Fibroblast of skin of right quadriceps (primary cell): ENCODE measurements at places on chromosomes 3 and 15.

- DNase-seq = peak; percentile 1
Observed at GRCh38 chr3:80338366-80338765, 570.6 kb upstream of the ROBO1 start.

- DNase-seq = no peak
Observed at GRCh38 chr15:46556010-46556409, 921.2 kb downstream of the SQOR start.

- no peak for DNase-seq
Observed at GRCh38 chr3:54841471-54841870, 86.4 kb downstream of the LRTM1 start.

DNA sequence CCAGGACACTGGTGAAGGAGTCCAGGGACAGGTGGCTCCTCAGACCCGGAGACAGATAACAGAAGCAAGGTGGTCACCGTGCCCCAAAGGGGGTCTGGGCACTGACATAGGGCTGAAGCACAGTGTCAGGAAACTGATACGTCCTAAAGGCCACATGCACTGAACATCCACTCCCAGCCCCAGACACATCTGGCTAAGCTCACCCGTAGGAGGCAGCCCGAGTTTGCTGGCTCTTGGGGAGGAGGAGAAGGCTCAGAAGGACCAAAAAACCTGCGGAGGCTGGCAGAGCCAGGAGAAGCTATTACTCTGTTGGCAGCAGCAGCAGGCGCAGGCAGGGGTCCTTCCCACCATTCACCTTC, 1.2 kb downstream of the CACNA2D2 start:
- no peak for DNase-seq

- DNase-seq = no peak
Observed at GRCh38 chr3:4419386-4419785, 47.7 kb downstream of the SUMF1 start.

DNA sequence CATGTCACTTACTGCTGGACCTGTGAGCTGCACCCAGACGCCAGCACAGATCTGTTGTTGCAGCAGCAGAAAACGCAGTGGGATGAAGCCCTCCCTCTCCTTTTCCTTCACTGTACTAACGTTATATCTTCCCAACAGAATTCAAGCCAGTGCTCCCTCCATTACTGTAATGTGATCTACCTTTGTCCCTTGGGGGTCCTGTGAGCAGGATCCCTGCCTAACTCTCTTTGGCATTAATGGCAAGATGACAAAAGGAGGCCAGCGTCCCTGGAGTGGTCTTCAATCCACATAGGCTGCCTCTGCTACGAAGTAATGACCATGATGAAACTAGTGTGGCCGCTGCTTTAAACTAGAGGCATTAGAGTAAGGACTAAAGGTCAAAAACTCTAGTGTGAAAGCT, 69.3 kb upstream of the SOX14 start:
- no peak for DNase-seq
